ENCODE measurements at places on chromosomes 3 and 15.

DNA sequence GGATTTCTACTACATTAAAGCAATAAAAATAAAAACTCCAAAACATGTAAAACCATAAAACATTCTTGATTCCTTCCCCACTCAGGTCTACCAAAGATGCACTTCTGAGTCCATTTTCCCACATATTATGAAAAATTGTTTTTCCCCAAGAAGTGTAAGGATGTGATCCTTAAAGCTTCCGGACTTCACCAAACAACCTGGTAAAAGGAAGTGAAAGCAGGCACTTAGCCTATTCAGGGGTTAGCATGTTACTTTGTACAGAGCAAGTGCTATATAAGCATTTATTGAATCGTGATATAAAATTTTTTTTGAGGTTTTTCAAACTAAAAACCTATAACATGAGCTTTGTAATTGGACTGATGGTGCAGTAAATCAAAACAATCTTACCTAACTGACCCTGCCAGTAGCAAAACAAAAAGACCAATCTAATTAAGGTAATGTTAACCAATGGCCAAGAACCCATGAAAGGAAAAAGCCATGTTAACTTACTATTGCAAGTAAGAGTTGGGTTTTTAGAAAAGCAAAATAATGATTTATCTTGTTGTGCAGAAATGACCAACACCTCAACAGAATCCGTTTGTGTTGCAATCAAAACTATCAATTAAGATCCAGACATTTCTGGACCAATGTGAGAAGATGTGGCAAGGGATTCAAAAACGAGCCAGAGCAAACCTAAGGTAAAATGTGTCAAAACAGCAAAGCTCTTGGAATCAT is 1.8 kb downstream of the SETD2 start:
- no peak for DNase-seq

DNA sequence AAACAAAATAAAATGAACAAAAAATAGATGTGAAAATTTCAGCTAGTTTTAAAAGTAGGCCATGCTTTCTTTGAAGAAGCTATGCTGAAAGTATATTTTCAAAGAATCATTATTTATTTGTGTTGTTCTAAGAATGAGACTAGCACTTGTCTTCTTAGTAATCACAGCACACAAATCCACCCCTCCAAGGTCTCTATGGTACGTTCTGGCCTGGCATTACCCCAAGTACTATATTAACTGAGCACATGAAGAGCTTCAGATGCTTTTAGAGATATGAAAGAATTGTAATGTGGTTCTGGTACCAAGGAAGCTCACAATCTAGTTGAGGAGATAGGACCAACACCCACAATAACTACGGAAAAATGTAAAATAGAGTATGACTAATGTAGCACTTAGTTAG is 416.5 kb downstream of the PLCL2 start:
- DNase-seq = no peak

- DNase-seq = no peak
Observed at GRCh38 chr15:38041576-38041975, 107.1 kb downstream of the TMCO5A start.

GRCh38 chr3:62493109-62493801 is 119.9 kb upstream of the FEZF2 start:
- no peak for DNase-seq

GRCh38 chr3:69823743-69824142 is 84.5 kb downstream of the MITF start:
- no peak for DNase-seq

DNA sequence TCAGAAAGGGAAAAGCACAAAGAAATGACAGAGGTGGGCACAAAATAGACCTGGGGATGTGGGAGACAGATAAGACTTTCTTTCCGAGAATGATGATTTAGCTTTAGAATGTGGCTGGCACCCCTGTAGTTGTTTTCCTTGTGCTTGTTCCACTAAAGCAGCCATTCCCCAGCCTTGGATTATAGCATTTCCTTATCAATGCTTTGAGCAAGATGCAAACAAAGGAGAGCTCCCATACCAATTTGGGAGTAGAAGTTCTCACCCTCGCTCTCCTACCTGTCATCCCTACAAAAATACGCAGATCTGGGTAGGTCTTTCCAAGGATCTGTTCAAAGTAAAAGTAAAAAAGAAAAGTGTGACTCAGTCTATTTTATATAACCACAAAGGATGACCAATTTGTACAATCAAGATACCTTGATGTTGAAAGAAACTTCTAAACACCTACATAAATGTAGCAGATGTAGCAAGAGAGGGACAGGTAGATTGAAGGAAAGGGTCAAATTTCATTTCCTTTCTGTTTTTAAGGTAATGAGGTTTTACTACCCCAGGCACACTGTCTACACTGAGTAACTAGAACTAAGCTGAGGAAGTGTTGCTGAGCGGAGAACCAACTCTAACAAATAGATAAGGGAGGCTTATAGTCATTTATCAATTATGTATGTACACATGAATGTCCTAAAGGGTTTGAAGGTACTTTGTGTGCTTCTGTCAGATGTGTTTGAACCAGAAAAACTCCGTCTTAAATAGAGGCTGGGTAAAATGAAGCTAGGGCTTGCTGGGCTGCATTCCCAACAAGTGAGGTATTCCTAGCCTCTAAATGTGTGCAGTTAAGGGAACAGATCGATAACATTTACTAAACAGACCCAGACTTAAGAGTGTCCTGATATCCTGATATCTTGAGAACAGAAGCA is 91.1 kb upstream of the LRRN1 start:
- no peak for DNase-seq

GRCh38 chr15:40098489-40099261 is 10.0 kb downstream of the BMF start:
- peak; percentile 31 for DNase-seq

GRCh38 chr3:46252980-46253379 is 10.7 kb downstream of the CCR3 start:
- no peak for DNase-seq

DNA sequence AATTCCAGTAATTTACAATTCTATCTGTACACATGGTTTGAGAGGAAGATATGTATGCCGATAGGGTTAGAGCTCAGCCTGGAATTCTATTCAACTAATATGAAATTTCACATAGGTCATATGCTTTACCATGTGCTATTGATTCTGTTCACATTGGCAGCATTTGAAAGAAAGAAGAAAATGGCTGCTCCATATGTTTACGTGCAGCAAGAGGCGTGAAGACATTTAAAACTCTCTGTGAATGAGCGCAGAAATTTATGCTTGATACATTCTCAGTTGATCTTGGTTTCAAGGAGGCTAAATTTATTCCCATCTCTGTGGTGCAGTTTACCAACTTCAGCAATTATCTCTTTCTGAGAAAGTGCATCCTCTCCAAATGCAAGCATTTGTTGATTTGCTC is 478.9 kb downstream of the CNTN4 start:
- DNase-seq = no peak

DNA sequence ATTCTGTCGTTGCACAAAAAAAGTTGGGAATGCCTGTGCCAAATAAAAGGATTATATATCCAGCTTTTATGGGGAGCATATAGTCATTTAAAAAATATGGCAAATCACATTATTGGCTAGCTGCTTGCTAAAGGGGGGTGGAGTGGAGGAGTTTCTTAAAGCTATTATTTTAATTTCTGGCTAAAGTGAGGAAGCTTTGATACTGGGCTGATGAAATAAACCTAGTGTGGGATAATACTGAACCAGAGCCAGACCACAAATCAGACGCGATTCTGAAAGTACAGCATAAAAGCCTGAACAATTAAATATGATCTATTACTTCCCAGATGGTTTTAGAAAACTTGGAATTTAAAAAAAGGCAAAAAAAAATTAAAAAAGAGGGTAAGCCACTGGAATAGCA is 14.4 kb downstream of the POLR2M start:
- DNase-seq = no peak

DNA sequence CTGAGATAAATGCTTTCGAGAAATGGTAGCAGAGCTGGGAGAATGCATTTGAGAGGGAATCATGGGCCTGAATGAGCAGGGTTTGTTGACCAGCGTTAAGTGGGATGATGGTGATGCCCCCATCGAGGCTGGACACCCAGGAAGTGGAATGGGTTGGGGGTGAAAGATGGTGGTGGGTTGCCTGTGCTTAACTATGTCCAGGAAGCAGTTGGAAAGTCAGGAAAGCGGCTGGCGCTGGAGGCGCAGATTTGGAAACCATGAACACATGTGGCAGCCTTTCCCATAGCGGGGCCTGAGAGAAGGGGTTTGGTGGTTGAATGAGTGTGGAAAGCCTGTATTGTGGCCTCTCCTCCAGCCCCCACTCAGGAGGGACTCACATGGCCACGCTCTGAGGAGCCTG is 80.7 kb downstream of the AAGAB start:
- DNase-seq = no peak

GRCh38 chr3:151593928-151594327 is 133.1 kb upstream of the IGSF10 start:
- no peak for DNase-seq

DNA sequence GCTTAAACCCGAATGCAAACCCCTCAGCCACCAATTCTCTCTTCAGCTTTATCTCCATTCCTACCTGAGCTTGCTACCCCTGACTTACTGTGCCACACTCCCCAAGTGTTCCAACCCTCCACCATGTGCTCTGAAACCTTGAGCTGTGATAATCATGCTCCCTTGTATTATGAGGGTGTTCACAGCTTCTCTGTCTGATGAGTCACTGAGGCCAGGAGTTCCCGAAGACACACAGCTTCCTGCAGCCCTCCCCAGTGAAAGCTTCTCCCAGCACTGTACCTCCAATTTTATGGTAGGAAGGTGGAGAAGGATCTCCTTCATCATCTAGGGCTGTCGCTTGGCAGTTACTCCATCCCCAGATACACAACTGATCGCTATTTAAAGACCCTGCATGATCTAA is 24.9 kb downstream of the STAC start:
- DNase-seq = no peak

DNA sequence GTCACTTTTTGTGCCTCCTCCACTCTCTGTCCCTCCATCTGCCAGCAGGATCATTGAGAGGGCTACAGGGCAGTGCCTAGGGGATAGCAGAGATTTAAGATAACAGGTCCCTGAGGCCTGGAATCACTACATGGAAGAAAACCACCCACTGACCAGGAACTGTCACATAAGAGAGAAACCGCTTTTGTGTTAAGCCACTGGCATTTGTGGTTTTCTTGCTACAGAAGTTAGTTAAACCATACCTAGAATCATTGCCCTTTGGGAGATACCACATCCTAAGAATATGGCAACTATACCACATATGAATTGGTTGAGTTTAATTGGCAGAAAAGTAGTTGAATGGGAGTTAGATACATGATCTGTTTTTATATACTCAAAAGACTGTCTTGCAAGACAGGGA is 112.8 kb upstream of the LPP start:
- DNase-seq = no peak

GRCh38 chr15:79615754-79616153 is 183.6 kb downstream of the MINAR1 start:
- no peak for DNase-seq

DNA sequence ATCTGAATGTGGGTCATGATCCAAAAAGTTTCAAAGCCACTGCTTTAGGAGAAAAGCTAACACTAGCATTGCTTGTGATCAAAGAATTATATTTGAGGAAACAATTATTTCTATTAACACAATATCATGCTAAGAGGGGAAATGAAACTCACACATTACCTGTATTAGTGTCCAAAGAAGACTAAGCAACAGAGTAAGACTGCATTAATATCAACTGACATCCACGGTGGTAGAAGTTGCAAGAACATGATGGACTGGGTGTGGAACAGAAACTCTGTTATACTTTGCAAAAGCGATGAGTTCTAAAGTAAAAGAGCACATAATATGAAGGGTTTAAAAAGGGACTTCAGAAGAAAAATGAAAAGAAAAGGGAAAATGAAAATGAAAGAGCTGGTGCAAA is 648.3 kb upstream of the NECTIN3 start:
- DNase-seq = no peak

DNA sequence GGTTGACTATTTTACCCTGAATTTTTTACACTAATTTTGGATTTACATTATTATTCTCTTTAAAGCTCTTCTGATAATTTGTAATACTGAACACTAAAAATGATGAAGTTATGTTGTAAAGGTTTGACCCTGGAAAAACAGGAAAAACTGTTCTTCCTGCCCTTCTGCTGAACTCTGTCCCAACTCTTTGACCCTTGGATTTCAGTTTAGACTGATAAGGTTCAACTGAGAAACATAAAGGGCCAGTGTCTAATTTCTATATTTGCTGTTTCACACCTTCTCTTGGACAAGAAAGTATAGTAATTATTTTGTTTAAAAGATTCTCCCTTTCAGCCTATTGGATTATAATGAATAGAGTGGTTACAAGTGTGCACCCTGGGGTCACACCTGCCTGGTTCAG is 12.8 kb upstream of the TMOD3 start:
- DNase-seq = no peak

DNA sequence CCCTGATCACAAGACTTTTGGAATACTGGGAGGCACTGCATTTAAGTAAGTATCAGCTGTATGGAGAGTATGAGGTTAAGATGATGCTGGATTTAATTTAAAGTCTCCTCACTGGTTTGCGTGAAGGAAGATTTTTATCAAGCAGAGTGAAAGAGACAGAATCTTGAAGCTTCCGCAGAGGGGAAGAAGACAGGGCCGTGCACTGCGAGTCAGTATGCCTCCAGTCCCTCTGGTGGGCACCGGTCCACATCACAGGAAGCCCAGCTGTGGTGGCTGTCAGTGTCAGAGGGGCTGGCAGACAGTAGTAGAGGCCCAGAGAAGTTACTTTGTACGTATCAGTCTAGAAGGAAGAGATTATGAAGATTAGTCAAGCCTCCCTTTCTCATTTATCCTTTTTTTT is 379.0 kb upstream of the TPRG1 start:
- DNase-seq = no peak

DNA sequence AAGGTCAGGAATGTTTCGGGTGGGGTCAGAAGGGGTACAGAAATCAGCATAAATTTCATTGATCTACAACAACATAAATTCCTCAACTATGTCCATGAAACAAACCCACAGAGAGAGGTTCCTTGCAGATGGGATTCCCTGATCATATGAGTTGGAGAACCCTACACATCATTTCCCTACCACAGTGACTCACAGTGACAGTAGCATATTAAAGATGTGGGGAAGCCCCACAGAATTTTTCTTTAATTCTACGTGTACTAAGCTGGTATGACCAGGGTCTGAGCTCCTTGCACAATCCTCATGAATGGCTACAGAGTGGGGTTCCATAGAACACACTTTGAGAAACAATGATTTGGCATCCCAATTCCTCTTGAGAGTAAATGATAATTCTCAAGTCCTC is 116.9 kb upstream of the RAD18 start:
- no peak for DNase-seq

GRCh38 chr15:85603160-85603559 is 191.6 kb downstream of the KLHL25 start:
- no peak for DNase-seq

DNA sequence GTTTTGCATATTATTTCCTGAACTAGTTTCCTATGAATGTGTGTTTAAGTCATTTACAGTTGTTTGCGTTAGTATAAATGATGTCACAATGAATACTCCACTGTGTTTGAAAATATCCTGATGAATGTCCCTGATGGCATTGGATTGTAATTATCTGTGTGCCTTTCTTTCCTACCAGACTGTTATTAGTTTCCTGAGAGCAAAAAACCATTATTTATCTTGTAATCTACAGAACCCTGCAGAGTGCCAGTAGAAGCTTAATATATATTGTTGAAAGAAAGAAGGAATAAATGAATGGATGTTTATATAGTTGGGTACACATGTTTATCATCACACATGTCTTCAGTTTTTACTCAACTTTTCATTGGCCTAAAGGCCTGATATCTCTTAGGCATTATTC is 312.6 kb downstream of the AGBL1 start:
- DNase-seq = no peak

- DNase-seq = no peak
Observed at GRCh38 chr3:44259404-44259803, 17.7 kb downstream of the TOPAZ1 start.

GRCh38 chr3:89314454-89315098 is 207.2 kb downstream of the EPHA3 start:
- no peak for DNase-seq

Data from stimulated activated CD8-positive, alpha-beta memory T cell treated with anti-CD3 and anti-CD28 coated beads, Interleukin-7, amount 100 ng/mL, for 1 hour (primary cell).